Vein endothelial cell (primary cell): ENCODE measurements at places on chromosomes 2 and 18. TPM values are rescaled to one million over a fixed set of nuclear protein-coding genes. Genes with fewer than 3 reads are reported as not detected.

The GAREM2 gene
- total RNA-seq, result 1.5 and 7.2 TPM in 2 replicates

The MEP1B gene
- not detected in 2 replicates for total RNA-seq

The MPP4 gene
- total RNA-seq, result 7.5 and 17.1 TPM in 2 replicates

The NRP2 gene
- total RNA-seq, result 272 and 443 TPM in 2 replicates

The ANKAR gene
- 7.9 and 10.5 TPM in 2 replicates for total RNA-seq

The GPBAR1 gene
- 0.10 and 0.33 TPM in 2 replicates for total RNA-seq

The HNMT gene
- total RNA-seq, result 6.2 and 10.6 TPM in 2 replicates

The LRP2 gene
- total RNA-seq, result not detected in 2 replicates

The TLX2 gene
- total RNA-seq, result not detected in 2 replicates

The MC2R gene
- not detected in 2 replicates for total RNA-seq

The LYPD1 gene
- 1.9 and 24.5 TPM in 2 replicates for total RNA-seq

The C2orf66 gene
- under 0.01 and 0.38 TPM in 2 replicates for total RNA-seq

The OBSL1 gene
- total RNA-seq, result 18.5 and 22.5 TPM in 2 replicates

The TXNDC2 gene
- 0.10 TPM in 1 of 2 replicates, not detected in the other for total RNA-seq

The GATA6 gene
- total RNA-seq, result 8.3 and 14.7 TPM in 2 replicates

The RIOK3 gene
- 77.7 and 83.1 TPM in 2 replicates for total RNA-seq

The CAD gene
- total RNA-seq, result 41.7 and 41.8 TPM in 2 replicates

The ANKRD53 gene
- total RNA-seq, result 0.38 and 0.98 TPM in 2 replicates

The FHOD3 gene
- under 0.01 and 0.33 TPM in 2 replicates for total RNA-seq

The RGPD4 gene
- total RNA-seq, result not detected in 2 replicates

The NOP58 gene
- 57.8 and 69.0 TPM in 2 replicates for total RNA-seq

The HOXD13 gene
- not detected in 2 replicates for total RNA-seq

The CPS1 gene
- 4.3 and 4.9 TPM in 2 replicates for total RNA-seq

The ACMSD gene
- not detected in 2 replicates for total RNA-seq

The CDK15 gene
- not detected in 2 replicates for total RNA-seq

The AQP12A gene
- not detected in 2 replicates for total RNA-seq

The CCDC121 gene
- total RNA-seq, result 2.6 and 3.1 TPM in 2 replicates

The SERPINB13 gene
- not detected in 2 replicates for total RNA-seq

The VSNL1 gene
- total RNA-seq, result not detected in 2 replicates

The KCNJ3 gene
- total RNA-seq, result not detected in 2 replicates

The LBX2 gene
- total RNA-seq, result 2.9 and 3.8 TPM in 2 replicates

The SGPP2 gene
- total RNA-seq, result not detected in 2 replicates

The ZBTB7C gene
- under 0.01 TPM in 1 of 2 replicates, not detected in the other for total RNA-seq

The TPO gene
- not detected in 2 replicates for total RNA-seq
